ENCODE measurements at places on chromosomes 2 and 18. TPM values are rescaled to one million over a fixed set of nuclear protein-coding genes. Genes with fewer than 3 reads are reported as not detected.

EFEMP1 gene
- 1,158 TPM for total RNA-seq

SLC8A1 gene
- total RNA-seq = 1.2 TPM

TRPM8 gene
- total RNA-seq = not detected

SALL3 gene
- total RNA-seq = 0.10 TPM

UGT1A1 gene
- total RNA-seq = not detected

ACMSD gene
- not detected for total RNA-seq

SPIRE1 gene
- total RNA-seq = 23.0 TPM

RALBP1 gene
- total RNA-seq = 73.5 TPM

DSC3 gene
- 2.0 TPM for total RNA-seq

CRYGC gene
- total RNA-seq = not detected

PLEKHM3 gene
- total RNA-seq = 4.1 TPM

CASP8 gene
- 16.9 TPM for total RNA-seq

DAW1 gene
- total RNA-seq = 0.58 TPM

CDH20 gene
- not detected for total RNA-seq

ASB3 gene
- total RNA-seq = 17.6 TPM

KIAA2012 gene
- total RNA-seq = not detected

AGAP1 gene
- total RNA-seq = 13.3 TPM

C1QL2 gene
- total RNA-seq = not detected

FOXD4L1 gene
- total RNA-seq = not detected

ACVR1C gene
- 0.06 TPM for total RNA-seq

FSIP2 gene
- total RNA-seq = 0.82 TPM

POTEJ gene
- not detected for total RNA-seq

TTR gene
- not detected for total RNA-seq

PTPN4 gene
- total RNA-seq = 43.6 TPM

COL4A4 gene
- total RNA-seq = under 0.01 TPM

UGT1A10 gene
- not detected for total RNA-seq

LYPD6B gene
- total RNA-seq = 1.3 TPM

FSHR gene
- not detected for total RNA-seq

RBBP8 gene
- 5.4 TPM for total RNA-seq

LPIN1 gene
- total RNA-seq = 45.5 TPM

DHRS9 gene
- total RNA-seq = not detected

NCKAP5 gene
- 9.9 TPM for total RNA-seq

SERPINB3 gene
- not detected for total RNA-seq

FHL2 gene
- 115 TPM for total RNA-seq

LHCGR gene
- total RNA-seq = not detected

C1GALT1C1L gene
- total RNA-seq = 0.47 TPM

CD207 gene
- total RNA-seq = not detected

ACOXL gene
- 0.10 TPM for total RNA-seq

ABI2 gene
- total RNA-seq = 42.8 TPM

HMSD gene
- total RNA-seq = not detected

IL37 gene
- not detected for total RNA-seq
